ENCODE measurements at places on chromosomes 3 and 15.

- DNase-seq, result no peak
Observed at GRCh38 chr3:134988666-134989065, 193.6 kb downstream of the EPHB1 start.

DNA sequence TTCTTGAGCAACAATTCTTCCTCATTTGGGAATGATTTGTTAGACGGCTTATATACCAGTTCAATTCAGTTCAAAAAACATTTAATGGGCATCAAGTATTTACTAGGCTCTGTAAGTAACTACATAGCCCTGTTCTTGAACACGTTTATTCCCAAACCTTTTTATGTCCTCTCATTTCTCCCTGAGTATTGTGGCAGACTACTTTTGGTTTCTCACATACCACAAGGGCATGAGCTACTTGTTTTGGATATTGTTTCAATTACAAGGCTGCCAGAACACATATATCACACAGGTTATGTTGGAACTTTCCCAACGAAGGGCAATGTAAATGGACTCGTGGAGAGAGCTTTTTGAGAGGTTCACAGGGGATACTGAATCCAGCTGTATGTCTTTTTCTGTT, 363.8 kb upstream of the NAALADL2 start:
- DNase-seq, result no peak

- no peak for DNase-seq
Observed at GRCh38 chr15:84082739-84083138, 152.8 kb upstream of the GOLGA6L4 start.

GRCh38 chr15:77030048-77030927, 35.4 kb downstream of the PSTPIP1 start:
- DNase-seq, result no peak

GRCh38 chr3:58317811-58318210, 11.5 kb downstream of the HTD2 start:
- no peak for DNase-seq

DNA sequence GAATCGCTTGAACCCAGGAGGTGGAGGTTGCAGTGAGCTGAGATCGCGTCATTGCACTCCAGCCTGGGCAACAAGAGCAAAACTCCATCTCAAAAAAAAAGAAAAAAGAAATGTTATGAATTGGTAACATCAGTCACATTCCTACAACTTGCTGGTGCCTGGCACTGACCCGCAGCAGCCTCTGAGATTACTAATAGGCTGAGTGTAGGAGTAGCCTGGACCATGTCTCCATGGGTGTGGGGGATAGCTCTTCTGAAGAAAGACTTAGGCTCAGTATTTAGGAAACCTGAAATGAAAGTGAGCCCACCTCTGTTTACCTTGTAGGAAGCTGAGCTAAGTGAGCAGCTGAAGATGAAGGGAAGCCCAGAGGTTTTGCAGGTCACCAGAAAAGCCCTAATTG, 148.3 kb downstream of the LRRC28 start:
- DNase-seq, result no peak

DNA sequence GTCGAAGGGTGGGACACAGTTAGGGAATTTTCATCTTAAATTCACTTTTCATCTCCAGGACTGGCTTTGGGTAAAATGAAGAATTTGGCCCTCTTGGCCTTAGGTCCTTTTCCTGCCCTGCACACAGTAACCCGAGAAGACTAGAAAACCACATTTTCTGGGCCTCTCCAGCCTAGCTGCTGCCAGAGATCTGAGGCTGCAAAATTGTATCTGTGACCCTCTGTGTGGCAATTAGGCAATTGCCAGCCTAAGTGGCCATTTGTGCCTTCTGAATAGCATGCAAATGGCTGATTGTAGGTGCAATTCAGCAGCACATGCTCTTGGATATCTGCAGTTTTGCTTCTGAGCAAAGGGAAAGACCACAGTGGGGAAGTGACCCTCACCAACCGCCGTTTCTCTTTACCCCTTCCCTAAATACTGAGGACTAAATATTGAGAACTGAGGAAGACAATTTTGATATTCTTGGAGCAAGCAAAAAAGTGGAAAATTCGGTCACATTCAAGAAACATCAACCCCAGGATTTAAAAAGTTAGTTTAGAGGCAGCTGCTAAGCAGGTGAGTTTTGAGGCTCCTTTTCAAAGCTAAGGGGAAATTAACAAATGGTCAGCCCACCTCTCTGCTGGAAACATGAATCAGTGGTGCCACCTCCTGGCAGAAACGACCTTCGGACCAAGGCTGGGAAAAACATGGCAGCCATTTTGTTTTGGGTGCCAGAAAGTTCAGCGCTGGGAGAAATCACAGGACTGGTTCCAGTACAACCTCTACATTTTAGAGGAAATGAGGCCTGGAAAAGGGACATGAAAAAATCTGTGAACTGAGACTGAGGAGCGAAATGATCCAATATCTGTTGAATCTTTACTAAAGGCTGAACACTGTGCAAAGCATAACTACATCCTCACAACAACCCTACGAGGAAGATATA, 56.6 kb upstream of the PRTG start:
- peak; percentile 2 for DNase-seq

DNA sequence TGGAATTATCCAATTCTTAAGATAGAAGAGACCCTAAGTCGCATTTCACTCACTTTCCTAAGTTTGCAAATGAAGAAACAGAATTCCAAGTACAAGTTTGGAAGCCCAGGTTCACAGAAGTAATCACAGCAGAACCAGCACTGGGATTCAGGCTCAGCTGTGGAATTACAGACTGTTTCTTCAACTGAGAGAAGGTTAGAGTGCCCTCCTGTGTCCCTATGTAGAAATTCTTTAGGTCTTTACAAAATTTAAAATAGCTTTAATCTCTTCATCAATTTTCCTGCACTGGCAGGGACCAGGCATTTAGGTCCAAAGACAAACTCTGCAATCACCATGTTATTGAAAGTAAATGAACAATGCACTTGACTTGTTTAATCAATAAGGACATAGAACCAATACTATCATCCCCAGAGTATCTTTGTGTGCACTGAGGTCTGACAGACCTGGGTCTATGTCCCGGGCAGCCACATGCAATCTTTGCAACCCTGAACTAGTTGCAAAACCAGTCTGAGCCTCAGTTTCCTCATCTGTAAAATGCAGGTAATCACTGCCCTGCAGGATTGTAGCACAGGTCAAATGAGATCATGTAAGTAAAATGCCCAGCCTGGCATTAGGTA, 96.3 kb upstream of the ZBED2 start:
- no peak for DNase-seq

- DNase-seq, result no peak
Observed at GRCh38 chr15:70605606-70606410, 157.6 kb downstream of the UACA start.

GRCh38 chr3:177294221-177294620, 96.9 kb upstream of the TBL1XR1 start:
- DNase-seq, result no peak

DNA sequence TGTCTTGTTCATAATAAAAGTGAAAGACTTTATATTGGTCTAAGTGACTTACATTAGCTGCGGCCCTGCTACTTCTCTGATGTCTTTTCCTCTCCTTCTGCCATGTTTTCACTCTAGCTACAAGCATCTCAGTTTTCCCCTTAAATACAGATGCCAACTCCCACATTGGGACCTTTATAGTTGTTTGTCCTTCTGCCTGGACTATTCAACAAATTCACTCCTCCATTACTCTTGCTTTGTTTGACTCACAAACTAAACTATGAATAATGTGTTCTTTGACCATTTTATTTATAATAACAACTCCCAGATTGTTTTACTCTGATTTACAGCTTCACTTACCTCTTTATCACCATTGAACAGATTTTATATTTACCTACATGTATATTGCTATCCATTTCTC, 1369.9 kb downstream of the SI start:
- DNase-seq, result no peak

- no peak for DNase-seq
Observed at GRCh38 chr3:18208091-18208490, 217.0 kb downstream of the SATB1 start.

DNA sequence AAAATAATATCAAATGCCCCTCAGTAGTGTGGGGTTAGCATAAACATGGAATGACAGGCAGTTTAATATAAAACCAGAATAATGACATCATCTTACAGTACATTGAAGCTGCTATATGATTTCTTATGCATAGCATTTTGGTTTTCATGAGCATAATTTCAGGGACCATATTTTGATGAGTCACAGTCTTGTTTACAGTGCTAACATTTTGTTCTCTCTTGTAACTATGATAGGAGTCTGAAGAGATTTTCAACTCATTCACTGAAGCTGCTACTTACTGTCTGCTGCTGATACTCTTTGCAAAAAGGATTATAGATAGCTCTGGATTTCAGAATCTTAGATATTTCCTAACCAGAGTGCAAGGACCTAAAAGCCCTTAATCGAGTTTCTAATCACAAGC, 92.6 kb upstream of the CCDC54 start:
- no peak for DNase-seq

DNA sequence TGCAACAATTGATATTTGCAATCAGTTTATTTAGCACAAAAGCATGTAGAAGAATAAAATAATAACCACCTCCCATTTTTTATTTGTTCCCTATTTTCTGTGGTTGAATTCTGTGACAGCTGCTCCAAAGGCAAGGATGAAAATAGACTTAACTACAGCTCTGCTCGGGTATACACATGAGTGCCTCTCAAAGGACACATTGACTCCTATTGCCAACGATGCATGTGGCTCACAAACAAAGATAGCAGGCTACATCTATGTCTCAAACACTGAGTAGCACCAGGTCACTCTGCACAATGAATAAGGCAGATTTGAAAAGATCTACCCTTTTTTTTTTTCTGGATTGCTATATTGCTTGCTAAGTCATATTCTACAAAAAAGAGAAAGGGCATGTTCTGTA, 612.9 kb downstream of the ROBO1 start:
- no peak for DNase-seq

- no peak for DNase-seq
Observed at GRCh38 chr3:45595364-45596195, 1.0 kb downstream of the LIMD1 start.

- no peak for DNase-seq
Observed at GRCh38 chr3:192408007-192408646, 319.2 kb downstream of the FGF12 start.

DNA sequence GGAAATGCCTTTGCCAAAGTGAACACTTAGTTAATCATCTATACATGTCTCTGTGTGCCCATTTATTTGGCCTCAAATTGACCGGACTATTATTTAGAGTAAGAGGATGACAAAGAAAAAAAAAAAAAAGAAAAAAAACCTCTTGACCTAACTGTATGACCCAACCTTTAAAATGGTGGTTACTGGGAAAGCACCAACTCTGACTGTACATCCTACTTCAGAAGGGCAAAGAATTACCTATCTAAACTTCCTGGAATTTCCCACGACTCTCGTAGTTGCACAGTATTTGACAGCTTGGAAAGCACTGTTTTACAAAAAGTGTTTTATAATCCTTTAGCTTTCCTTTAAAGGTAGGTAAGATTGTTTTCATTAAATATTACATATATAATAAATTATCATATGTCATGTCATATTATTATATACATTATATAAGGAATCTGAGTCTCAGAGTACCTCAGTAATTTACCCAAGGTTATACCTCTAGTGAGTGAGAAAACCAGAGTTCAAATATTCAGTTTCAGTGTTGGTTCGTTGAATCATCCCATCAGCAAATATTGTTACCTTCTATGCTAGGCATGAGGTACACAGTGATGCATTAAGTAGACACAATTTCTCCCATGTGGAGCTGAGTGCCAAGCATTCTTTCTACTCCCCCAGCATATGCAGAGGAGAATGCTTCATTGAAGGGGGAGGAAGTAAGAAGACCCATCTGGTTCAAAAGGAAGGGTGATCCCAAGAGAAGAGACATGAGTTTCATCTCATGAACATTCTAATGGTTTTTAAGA, 5.0 kb downstream of the BCL2A1 start:
- DNase-seq, result no peak

- DNase-seq, result no peak
Observed at GRCh38 chr3:159789017-159789416, 199.6 kb upstream of the IL12A start.

GRCh38 chr15:71781179-71781964, 29.0 kb upstream of the NR2E3 start:
- no peak for DNase-seq

GRCh38 chr3:33312361-33312760, 35.1 kb downstream of the FBXL2 start:
- no peak for DNase-seq

GRCh38 chr3:87272718-87273341, 3.6 kb downstream of the POU1F1 start:
- no peak for DNase-seq

DNA sequence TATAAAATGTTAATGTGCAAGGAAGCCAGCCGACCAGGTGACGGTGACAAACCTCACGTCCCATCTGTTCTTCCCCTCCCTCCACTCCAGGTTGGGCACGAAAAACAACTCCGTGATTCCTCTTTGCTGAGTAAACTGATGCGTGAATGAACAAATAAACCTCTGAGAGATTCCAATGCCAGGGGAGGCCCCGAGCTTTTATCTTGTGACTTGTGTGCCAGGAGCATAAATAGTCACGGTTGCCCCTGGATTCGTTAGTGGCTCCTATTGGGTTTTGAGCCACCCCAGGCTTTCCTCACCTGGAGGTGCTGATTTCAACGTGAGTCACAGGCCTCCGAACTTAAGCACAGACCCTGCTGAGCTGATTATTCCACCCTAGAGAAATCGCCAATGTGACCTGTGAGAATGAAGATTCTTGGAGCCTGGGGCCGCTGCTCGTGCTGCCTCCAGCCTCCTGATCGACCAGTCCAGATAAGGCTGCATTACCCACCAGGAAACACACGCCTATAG, 119.2 kb downstream of the SHQ1 start:
- no peak for DNase-seq

DNA sequence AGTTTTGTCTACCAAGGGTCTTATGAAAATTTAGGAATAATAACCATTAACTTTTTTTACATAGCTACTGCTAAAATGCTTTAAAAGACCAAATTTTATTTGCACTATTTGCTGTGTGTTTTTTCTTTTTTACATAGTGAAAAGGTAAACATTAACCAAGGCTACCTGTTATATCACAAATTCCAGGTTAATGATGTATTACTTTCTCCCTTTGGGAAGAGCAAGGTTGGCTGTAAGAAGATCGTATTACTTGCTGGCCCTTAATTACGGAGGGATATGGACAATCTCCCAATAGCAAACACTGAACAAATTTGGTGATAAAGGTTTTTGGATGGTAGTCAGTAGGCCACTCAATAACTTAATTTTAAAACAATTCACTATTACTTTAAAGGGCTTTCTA, 22.4 kb downstream of the LRRC58 start:
- no peak for DNase-seq

DNA sequence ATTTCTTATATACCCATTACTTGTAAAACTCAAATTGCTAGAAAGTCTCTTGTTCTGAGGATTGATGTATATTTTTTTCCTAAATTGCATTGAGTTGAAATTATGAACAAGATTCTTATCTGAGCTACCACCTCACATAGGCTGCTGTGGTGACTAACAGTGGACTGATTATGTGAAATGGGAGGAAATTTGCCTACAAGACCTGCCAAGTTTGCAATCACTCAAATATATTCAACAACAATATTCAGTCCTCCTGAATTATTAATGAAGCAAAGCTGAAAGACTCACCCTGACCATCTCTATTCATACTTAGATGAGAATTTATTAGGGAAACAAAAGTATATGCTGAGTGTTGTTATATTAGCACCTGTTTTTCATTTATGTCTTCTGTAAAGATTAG, 412.6 kb upstream of the SEMA6D start:
- no peak for DNase-seq

- no peak for DNase-seq
Observed at GRCh38 chr15:81184188-81184587, 12.5 kb upstream of the IL16 start.

- DNase-seq, result no peak
Observed at GRCh38 chr15:101781928-101782327, 21.4 kb upstream of the OR4F6 start.

Measured in stimulated activated CD4-positive, alpha-beta T cell treated with anti-CD3 and anti-CD28 coated beads, Interleukin-4, amount 100 ng/mL, for 4 hours (primary cell).